ENCODE measurements at places on chromosomes 7 and 10.

DNA sequence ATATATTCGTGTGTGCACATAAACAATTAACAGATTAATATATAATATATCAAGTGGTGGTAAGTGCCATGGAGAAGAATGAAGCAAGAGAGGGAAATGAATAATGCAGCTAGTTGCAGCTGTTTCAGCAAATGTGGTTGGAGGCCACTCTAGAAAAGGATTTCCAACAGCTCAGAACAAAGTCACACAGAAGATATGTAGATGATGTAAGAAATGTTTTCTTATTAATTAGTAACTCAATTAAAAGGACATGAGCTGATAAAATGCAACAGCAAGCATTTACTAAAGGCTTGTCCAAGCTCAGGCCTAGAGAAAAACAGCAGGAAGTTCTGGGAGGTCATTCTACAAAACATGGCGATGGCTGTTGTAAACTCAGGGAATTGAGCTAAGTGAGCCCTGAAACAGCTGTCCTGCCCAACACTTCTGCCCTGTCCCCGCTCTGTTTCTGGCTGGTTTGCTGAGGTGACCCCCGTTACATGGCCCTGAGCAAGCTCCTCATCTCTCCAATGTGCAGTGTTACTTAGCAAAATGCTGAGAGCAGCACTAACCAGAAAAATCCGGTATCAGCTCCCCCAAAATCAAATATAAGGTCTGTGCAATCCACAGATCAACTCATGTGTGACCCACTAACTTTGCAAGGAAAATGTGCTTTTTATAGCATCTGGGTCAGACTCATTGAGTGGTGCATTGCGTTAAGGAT, 23.4 kb upstream of the C10orf67 start:
- DNase-seq: no peak

DNA sequence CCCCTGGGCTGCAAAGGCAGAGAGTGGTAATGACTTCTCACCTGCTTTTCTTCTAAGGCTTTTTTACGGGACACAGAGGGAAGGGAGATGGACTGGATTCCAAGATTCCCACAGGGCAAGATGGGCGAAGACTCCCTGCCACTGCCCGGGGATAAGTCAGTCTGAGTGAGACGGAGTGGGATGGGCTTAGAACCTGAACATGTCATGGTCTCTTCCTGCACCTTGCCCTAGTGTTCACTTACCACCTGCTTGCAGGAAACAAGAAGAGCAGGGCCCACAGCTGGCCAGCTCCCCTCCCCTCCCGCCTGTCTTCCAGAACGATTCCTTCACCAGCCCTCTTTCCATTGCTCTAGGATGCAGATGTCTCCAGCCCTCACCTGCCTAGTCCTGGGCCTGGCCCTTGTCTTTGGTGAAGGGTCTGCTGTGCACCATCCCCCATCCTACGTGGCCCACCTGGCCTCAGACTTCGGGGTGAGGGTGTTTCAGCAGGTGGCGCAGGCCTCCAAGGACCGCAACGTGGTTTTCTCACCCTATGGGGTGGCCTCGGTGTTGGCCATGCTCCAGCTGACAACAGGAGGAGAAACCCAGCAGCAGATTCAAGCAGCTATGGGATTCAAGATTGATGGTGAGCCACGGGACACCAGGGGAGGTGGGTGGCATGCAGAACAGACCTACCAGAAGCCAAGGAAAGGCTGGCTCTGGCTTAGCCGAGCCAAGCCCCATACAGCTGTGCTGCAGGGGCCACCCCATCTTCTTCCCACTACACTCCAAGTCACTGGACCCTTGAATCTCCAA, 1.3 kb downstream of the SERPINE1 start:
- no peak for DNase-seq

- DNase-seq: no peak
These were observed 54.6 kb upstream of the KIF5B start for GRCh38 chr10:32110790-32111189.

- DNase-seq: no peak
These were observed 3.4 kb upstream of the TBRG4 start for GRCh38 chr7:45114926-45115325.

- DNase-seq: peak; percentile 52
These were observed 19.0 kb upstream of the ANKRD2 start for GRCh38 chr10:97553575-97554031.

GRCh38 chr7:89023877-89024276, 228.3 kb upstream of the TEX47 start:
- DNase-seq: no peak

GRCh38 chr10:107848726-107849360, 684.3 kb upstream of the SORCS1 start:
- no peak for DNase-seq

- no peak for DNase-seq
These were observed 341.6 kb upstream of the AUTS2 start for GRCh38 chr7:69256634-69257081.

- DNase-seq: no peak
These were observed 278.6 kb downstream of the ARHGAP12 start for GRCh38 chr10:31650010-31650409.

- no peak for DNase-seq
These were observed 10.0 kb downstream of the LAMB4 start for GRCh38 chr7:108120196-108120595.

DNA sequence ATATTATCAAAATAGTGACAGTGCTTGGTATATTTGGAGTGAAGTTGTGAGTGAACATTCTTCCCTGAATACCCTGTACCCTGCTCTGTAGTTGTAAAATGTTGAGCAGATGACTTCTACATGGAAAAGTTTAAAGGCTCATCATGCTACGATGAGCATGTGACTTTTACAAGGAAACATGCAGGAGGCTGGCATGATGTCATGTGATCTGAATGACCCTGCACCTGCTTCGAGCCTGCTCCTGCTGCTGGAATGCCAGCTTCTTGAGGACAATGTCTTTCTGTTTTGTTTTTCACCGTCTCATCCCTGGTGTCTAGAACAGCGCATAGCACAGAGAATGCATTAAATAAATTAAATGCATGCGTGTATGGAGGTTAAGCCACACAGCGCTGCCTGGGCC, 5.4 kb upstream of the INPP5A start:
- no peak for DNase-seq

- DNase-seq: no peak
These were observed 1.9 kb downstream of the MIOS start for GRCh38 chr7:7568553-7568952.

GRCh38 chr10:43407576-43408330, 1.2 kb downstream of the HNRNPF start:
- DNase-seq: peak; percentile 89

DNA sequence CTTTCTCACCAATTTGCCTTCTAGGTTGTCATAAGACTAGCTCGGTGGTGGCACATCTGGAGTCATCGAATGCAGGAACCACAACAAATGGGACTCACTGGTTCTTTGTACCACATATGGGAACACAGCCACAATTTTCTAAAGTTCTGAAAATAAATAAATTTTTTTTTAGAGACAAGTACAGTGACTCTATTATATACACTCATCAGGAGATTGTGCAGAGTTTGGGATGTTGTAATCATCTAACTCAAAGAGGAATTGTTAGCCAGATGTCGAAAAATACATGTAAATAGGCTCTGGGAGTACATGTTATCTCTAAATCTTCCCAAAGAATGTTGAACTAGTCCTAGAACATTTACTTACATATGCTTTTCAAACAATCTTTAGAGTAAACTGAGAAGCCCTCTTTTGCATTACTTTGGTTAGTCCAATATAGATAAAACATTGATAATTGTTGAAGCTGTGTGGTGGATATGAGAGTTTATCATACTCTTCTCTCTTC, 19.6 kb upstream of the SEPTIN7 start:
- no peak for DNase-seq

DNA sequence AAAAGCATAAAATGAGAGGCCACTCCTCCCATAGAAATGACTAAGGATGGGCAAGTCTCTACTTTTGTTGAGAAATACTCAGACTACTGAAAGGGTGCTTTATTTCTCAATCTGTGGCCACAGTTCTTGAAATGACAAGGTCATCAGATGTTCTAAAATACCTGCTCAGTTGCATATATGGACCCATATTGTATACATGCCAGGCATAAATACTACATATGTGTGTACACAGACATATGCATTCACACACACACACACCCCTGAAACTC, 691.5 kb upstream of the SORCS1 start:
- no peak for DNase-seq

DNA sequence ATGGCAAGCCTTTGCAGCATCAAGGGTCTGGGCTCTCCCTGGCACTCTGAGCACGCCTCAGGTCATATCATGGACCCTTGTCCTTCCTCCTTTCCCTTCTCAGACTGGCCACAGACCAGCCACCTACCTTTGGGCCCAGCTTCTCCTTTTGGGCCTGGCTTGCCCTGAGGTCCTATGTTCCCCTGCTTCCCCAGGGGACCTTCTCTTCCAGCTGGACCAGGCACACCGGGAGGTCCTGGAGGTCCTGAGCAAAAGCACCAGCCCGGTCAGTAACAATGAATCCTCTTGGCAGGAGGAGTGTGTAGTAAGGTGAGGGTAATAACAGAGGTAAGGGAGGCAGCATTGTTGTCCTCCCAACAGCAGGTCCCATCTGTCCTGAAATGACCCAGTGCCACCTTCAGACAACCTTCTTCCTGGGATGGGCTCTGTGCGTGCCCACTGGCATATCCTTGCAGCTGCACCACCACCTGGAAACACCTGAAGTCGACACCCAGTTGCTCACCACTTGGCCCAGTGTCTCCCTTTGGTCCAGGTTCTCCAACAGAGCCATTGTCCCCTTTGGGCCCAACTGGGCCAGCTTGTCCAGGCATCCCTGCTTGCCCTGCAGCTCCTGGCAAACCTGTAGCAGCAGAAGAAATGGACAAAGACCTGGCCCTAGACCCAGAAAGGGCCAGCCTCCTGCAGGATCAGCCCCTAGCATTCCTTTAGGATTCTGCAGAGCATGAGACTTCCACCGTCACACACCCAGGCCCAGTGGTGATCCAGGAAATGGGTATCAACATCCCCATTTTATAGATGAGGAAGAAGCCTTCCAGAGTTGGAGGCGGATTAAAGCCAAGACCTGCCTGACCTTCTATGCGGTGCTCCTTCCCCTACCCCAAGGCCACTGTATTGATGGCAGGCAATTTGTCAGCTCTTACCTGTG, 6.4 kb downstream of the SFTPD start:
- no peak for DNase-seq

- no peak for DNase-seq
These were observed 194.7 kb downstream of the GALNT17 start for GRCh38 chr7:71326595-71326994.

DNA sequence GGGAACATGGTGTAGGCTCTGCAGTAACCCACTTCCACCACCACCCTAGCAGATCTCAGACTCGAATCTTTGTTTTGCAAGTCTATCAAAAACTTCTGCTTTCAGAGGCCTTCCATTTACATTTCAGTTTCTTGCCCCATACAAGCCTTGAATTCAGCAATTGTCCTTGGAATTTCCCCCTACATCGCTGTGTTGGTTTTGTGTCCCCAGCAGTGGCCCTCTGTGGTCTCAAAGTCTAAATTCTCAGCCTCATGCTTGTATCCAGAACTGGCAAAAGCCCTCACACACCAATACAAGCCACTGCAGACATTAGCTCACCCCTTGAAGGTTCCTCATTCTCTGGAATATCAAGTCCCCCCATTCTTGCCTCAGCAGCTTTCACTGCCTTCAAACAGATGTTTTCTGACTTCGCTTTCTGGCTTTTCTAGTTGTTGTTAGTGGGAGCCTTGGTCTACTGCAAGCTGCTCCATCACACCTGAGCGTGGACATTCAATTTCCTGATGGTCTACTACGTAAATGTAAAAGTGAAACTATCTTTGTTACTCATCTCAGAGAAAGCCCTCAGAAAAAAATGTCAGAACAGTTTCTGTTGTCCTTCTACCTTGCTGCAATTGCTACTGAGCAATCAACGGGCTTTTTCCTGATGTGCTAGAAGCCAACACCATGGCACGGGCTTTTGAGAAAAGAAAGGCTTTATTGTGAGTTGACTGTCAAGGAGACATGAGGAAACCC, 1.8 kb upstream of the NUB1 start:
- no peak for DNase-seq

DNA sequence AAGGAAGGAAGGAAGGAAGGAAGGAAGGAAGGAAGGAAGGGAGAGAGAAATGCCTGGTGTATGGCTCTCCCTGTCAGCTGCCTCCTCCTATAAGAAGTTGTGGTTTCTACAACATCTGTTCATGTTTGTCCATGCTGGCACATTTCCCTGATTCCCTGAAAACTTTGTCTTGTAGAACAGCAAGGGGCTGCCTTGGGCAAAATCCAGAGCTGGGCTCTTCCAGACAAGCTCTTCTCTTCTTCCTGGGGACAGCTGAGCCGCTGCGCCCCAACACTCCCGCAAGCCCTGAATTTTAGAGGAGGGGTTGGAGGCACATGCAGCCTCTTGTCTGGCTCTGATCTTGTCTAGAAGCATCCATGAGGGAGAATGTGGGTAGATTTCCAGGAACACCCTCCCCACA, 282.0 kb upstream of the ADARB2 start:
- DNase-seq: no peak

DNA sequence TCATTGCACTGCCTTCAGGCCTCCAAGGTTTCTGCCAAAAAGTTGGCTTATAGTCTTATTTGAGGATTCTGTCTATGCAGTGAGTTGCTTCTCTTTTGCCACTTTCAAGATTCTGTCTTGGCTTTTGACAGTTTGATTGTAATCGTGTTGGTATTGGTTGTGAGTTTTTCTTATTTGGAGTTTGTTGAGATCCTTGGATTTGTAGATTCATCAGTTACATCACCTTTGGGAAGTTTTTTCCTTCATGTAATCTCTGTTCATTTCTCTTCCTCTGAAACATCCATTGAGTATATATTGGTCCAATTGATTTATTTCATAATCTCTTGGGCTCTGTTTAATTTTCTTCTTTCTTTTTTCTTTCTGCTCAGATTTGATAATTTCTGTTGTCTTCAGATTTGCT, 59.8 kb downstream of the SEPTIN7 start:
- no peak for DNase-seq

DNA sequence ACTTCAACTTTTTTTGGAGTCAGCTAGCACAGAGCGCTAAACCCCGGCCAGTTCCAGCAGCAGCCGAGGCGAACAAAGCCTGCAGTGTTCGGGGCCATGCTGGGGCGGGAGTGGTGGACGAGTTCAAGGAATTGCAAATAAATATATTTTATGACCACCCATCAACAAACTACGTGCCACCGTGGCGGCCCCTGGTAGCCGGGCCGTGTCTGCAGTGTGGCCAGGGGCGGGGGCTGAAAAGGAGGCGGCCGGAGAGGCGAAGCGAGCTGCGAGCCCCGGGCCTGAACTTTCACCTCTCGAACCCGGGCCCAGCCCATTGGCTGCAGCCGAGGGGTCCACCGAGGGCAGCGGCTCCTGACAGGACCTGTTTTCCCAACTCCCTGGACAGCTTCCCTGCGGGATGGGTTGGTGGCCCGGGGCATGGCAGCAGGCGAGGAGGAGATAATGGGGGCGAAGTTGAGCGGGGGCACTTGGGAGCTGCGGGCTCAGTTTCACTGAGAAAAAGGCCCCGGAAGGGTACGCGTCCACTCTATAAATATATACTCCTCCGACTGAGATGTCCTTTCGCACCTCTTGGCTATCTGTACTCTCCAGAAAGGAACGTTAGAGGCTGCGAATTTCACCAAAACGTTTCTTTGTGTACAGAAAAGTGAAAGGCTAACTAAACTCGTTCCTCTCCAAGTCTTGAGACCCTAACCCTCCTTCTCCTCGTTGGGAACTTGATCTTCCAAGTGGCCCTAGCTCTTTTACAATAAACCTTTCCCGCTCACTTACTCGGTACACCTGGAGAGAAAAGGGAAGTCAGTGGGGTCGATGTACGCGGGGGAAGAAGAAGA, 164.6 kb upstream of the PPP1R3A start:
- DNase-seq: no peak

Measured in stimulated activated CD8-positive, alpha-beta memory T cell treated with anti-CD3 and anti-CD28 coated beads, Interleukin-2, amount 100 ng/mL, for 48 hours (primary cell).